ENCODE measurements at places on chromosomes 6 and 20. TPM values are rescaled to one million over a fixed set of nuclear protein-coding genes. Genes with fewer than 3 reads are reported as not detected.

The SLC17A4 gene
- not detected for total RNA-seq

The TMEM242 gene
- total RNA-seq = 7.6 TPM

The KCNB1 gene
- 2.7 TPM for total RNA-seq

The KHDC1L gene
- not detected for total RNA-seq

The PTCHD4 gene
- not detected for total RNA-seq

The SLC13A3 gene
- not detected for total RNA-seq

The BTNL2 gene
- not detected for total RNA-seq

The BPIFB4 gene
- total RNA-seq = not detected

The TMEM244 gene
- not detected for total RNA-seq

The CRYBG1 gene
- 0.56 TPM for total RNA-seq

The ERVFRD-1 gene
- total RNA-seq = not detected

The MAS1 gene
- total RNA-seq = not detected

The FAM135A gene
- 13.2 TPM for total RNA-seq

The SAMD10 gene
- total RNA-seq = not detected

The OR2H1 gene
- not detected for total RNA-seq

The RNASET2 gene
- 12.9 TPM for total RNA-seq

The CCN5 gene
- 27.9 TPM for total RNA-seq

The MSH5 gene
- total RNA-seq = 12.3 TPM

The VTA1 gene
- total RNA-seq = 46.0 TPM

The GLP1R gene
- total RNA-seq = not detected

The PPIL6 gene
- total RNA-seq = 2.9 TPM

The WFDC12 gene
- total RNA-seq = not detected

The TTK gene
- total RNA-seq = 17.5 TPM
